ENCODE measurements at places on chromosomes 3 and 15.
A peak's percentile ranks its signal among the peaks of the same experiment; 100 is the strongest.

GRCh38 chr3:114405202-114405990, 111.6 kb downstream of the TIGIT start:
- DNase-seq, result no peak

- DNase-seq, result no peak
These were observed 10.1 kb upstream of the ESYT3 start for GRCh38 chr3:138424323-138424722.

DNA sequence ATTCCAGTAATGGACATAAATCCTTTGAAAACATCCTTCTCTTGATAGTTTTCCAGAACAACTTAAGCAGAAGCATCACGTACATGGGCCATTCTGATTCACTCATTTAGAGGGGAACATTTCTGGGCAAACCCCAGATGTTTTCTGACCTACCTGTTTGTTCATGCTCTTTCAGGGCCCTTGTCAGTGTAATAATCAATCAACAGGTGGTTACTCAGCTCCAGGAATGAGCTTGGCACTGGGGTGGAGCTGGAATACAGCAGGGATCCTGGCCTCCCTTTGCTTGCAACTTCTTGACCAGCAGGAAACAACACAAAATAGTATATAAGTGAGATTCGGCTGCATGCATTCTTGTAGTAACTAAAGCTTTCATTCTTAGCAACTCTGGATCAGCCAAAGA, 9.2 kb upstream of the UBE2E1 start:
- no peak for DNase-seq

DNA sequence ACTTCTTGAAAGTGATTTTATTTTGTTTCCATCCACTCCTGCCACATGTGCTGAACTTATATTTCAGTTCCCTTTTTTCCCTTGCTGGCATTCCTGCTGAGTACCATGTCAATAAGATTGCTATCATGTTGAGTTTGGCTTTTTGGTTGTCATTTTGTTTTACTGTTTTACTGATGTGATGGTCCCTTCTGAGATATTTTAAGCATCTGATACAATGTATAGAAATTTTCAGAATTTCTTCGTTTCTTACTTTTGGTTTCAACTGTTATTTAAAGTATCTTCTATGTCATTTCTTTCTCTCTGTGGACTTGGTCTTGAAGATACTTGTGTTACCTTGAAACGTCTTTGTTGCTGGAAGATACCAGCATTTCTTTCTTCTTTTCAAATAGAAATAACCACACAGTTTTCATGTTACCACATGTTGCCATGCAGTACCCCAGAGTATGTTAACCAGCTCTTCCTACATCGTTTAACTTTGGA, 14.1 kb downstream of the SIDT1 start:
- no peak for DNase-seq

DNA sequence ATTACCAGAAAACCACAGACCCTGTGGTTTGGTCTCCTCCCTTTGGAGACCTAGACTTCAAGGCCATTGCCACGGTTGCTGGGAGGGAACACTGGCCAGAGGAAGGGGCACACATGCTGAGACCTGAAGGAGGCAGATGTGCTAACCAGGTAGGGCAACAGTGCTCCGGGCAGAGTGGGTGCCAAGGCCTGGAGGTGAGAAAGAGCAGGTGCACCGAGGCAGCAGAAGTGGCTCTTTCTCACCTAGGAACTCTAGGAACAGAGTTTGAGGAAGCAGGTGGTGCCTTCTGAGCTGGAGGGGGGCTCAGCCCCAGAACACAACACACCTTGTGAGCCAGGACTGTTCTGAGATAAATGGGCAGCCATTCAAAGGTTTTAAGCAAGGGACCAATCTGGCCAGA, 106.1 kb downstream of the MEGF11 start:
- no peak for DNase-seq

GRCh38 chr15:88018869-88019641, 237.5 kb downstream of the NTRK3 start:
- no peak for DNase-seq

DNA sequence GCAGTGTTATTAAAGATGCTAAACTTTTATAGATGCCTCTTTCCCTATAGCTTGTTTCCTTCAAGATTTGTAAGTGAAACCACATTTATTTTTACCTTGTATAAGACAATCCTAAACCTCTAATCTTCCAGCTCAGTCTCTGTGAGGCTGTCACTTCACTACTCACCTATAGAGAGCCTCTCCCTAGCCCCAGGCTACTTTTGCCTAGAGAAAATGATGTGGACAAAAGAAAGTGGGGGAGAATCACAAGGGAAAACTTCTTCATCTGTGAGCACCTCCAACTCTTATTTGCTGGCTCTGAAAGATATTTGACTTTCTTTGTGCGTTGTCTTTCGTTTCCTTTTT, 74.9 kb upstream of the SCN5A start:
- DNase-seq, result no peak

DNA sequence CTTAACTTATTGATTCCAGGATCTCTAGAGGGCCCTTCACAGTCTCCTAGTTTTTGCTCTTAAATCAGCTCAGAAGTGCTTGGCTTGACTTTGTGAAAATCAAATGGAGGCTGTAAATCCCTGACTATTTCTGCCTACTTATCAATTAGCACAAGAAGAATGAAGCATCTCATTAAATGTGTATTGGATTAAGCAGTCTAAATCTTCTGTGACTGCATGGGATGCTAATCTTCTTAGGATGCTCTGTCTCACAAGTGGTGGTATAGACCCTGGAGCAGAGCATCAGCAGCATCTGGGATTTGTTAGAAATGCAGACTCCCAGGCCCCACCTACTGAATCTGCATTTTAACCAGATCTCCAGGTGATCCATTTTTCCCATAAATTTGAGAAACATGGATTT, 488.7 kb downstream of the AGBL1 start:
- DNase-seq, result no peak

- no peak for DNase-seq
These were observed 33.0 kb downstream of the CHDH start for GRCh38 chr3:53813229-53813628.

DNA sequence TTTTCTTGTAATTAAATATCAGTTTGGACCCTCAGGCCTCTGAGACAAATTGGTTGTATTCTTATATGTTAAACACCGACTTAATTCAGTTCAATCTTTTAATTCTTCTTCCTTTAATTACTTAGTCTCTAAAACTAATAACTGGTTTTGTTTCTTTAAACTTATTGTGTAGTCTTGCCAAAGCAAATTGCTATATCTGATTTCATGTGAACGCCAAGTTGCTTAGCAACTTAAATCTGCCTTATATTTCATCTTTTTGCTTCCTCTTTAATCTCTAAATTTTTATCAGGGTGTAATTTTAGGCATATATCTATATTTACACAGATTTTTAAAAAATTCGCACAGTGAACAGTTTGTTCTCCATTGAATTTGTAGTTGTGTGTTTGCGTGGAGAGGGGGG, 82.2 kb downstream of the CADM2 start:
- no peak for DNase-seq

DNA sequence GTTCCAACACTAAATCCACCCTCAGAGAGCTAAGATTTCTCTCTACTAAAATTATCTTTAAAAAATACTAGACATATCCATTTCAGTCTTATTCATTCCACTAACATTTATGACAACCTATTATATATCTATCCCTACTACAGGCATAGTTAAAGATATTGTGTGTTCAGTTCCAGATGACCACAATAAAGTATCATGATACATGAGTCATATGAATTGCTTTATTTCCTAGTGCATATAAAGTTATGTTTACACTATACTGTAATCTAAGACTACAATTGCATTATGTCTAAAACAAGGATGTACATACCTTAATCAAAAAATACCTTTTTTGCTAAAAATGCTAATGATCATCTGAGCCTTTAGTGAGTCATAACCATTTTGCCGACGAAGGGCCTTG, 19.4 kb downstream of the SHOX2 start:
- DNase-seq, result no peak

DNA sequence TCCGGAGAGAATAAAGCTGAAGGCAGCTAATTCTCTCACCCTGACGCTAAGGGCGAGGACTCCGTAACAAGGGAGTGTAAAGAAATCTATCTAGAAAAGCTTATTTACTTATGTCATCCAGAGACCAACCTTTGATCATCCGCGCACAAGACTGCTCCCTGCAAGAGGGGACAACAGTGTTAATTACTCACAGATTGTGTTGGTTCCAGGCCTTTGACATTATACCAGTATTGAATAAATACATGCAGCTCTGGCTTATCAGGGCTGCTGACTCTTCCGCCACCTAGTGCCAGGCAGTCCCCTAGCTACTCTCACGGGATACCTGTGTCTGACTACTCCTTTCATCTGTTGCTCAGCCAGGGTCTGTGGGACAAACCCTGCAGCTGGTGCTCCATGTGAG, 211.7 kb downstream of the DTWD1 start:
- DNase-seq, result no peak

GRCh38 chr15:37077623-37078351, 22.6 kb downstream of the MEIS2 start:
- DNase-seq, result no peak

DNA sequence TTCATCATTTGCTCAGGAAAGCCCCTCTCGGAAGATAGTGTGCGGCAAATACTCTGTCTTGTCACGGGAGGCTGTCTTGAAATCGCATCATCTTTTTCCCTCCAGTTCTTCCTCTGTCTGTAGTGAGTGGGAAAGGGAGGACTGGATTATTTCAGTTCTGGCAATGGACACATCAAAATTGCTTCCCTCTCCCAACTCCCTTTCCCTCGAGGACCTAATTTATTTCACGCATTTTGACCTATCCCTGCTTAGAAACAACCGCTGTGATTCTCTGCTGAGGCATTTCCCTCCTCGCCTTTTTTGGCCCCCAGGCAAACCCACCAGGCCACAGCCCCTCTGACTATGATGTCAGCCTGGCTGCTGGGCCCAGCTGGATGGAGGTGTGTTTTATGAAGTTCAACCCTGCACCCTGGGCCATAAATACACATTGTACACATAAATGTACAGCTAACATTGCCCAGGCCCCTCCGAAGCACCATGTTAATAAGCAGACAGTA, 138.7 kb upstream of the LRTM1 start:
- DNase-seq, result no peak

- DNase-seq, result no peak
These were observed 2.2 kb downstream of the EID1 start for GRCh38 chr15:48880070-48880634.

DNA sequence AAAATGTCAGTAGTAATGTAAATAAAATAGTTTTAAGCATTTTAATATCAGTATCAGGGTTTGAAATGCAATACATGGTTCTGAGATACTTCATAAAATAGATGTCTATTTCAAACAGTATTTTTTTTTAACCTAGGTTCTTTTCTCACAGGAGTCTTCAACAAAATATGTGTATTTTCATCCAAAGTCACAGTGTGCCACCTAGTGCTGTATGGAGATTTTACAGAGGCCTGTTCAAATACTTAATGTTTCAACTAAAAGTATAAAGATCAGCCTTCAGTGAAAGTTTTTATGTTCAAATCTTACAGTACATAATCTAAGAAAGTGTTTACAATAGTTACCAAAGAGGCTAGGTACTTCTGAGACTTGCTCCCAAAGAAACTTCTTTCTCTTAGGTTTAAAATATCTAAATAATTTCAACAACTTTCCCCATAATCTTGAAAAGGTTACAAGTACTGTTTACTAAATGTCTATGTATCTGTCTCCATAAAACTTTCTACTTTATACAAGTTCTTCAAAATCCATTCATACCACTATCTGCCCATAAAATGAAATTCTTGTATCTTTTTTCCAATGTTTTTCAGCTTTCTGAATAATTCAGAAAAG, 38.3 kb downstream of the SCAPER start:
- peak; percentile 8 for DNase-seq

- no peak for DNase-seq
These were observed 18.3 kb upstream of the IGF2BP2 start for GRCh38 chr3:185843126-185843525.

GRCh38 chr3:21913791-21914190, 162.8 kb upstream of the ZNF385D start:
- no peak for DNase-seq

DNA sequence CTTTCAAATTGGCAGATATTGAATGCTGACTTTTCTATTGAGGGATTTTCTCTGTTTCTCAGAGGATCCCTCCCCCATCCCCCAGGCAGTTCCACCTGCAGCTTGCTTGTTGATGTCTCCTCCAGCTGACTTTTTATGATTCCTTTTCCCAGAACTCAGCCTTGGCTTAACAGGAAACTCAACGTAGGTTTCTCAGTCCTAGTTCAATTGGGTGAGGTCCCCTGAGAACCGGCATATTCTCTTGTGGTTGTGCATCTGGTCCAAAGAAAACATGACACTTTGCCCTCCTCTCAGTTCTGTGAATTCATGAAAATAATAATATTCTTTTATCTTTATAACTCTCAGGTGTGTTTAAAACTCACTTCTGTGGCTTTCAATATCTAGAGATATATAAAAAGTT, 1222.1 kb downstream of the OTOL1 start:
- no peak for DNase-seq

DNA sequence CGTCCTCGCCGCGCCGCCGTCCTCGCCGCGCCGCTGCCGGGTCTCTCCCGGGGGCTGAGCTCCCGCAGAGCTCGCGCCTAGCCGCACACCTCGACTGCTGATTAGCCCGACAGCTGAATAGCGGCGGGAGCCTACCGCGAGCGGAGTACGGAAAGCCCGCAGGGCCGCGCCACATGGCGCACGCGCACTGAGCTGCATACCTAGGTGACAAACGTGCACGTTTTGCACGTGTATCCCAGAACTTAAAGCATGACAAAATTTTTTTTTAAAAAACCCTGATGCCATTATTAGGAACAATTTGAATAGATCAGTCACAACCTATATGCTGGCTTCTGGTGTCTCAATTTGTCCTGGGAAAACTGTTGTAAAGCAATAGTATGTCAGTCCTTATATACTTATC, at the start of gene GOLGA8A:
Gene GOLGA8A (minus strand): TSS at position 122 of the 400 bp plus-strand sequence. CDS start 48,117 bp downstream, outside the sequence.
- DNase-seq, result peak; percentile 47

- DNase-seq, result no peak
These were observed 46.6 kb downstream of the GSK3B start for GRCh38 chr3:120047686-120048085.

- DNase-seq, result peak; percentile 9
These were observed 318.4 kb upstream of the COL8A1 start for GRCh38 chr3:99319961-99320360.

Data from hepatic stellate cell (primary cell).